Liver (tissue), 10 donors: ENCODE measurements at places on chromosomes 5 and 9. TPM values are rescaled to one million over a fixed set of nuclear protein-coding genes. Genes with fewer than 3 reads are reported as not detected.
A peak's percentile ranks its signal among the peaks of the same experiment; 100 is the strongest.

DNA sequence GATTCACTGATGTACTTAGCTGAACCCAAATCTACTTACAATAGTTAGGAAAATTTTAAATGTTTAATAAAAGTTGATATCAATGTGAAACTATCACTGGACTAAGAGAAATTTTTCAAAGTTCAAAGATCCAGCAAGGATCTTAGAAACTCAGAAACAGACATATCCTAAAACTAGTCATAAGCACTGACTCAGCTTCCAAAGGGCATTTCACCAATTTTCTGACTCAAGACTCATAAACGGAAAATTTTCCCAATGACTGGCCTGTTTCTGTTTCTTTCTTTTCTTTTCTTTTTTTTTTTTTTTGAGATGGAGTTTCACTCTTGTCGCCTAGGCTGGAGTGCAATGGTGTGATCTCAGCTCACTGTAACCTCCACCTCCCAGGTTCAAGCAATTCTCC is 66.6 kb downstream of the CDC14B start:
- no peak for DNase-seq

- no peak for DNase-seq
Measured at GRCh38 chr5:36694351-36694750, 87.9 kb downstream of the SLC1A3 start.

DNA sequence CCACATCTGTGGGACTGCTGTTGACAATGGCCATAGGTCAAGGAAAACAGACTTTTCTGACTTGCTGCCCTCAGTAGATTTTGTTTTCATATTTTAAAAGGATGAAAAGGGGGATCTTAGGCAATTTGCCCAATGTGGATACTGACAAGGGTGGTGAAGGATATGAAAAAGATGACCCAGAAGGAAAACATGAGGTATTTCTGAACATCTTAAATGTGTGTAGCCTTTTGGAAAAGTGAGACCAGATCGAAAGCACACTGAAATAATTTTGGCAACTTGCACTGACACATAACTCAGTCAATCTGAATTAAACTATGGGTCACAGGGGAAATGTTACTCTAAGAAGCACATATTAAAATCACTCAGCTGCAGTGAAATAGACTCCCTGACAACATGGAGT is 1793.0 kb upstream of the ACO1 start:
- DNase-seq, result no peak

GRCh38 chr5:16656561-16657191 is 39.9 kb upstream of the RETREG1 start:
- DNase-seq, result no peak

GRCh38 chr5:69374911-69375446 is 5.4 kb downstream of the RAD17 start:
- no peak for DNase-seq

Gene TTC23L
- total RNA-seq, result 0.08 TPM

- no peak for DNase-seq
Measured at GRCh38 chr5:68315679-68316271, 100.2 kb downstream of the PIK3R1 start.

GRCh38 chr5:123294544-123294943 is 128.7 kb downstream of the CEP120 start:
- DNase-seq, result no peak

- no peak for DNase-seq
Measured at GRCh38 chr5:13613621-13614020, 330.9 kb downstream of the DNAH5 start.

Gene CEL
- 0.25 TPM for total RNA-seq

GRCh38 chr5:140151144-140152021 is 23.6 kb upstream of the CYSTM1 start:
- DNase-seq, result no peak

DNA sequence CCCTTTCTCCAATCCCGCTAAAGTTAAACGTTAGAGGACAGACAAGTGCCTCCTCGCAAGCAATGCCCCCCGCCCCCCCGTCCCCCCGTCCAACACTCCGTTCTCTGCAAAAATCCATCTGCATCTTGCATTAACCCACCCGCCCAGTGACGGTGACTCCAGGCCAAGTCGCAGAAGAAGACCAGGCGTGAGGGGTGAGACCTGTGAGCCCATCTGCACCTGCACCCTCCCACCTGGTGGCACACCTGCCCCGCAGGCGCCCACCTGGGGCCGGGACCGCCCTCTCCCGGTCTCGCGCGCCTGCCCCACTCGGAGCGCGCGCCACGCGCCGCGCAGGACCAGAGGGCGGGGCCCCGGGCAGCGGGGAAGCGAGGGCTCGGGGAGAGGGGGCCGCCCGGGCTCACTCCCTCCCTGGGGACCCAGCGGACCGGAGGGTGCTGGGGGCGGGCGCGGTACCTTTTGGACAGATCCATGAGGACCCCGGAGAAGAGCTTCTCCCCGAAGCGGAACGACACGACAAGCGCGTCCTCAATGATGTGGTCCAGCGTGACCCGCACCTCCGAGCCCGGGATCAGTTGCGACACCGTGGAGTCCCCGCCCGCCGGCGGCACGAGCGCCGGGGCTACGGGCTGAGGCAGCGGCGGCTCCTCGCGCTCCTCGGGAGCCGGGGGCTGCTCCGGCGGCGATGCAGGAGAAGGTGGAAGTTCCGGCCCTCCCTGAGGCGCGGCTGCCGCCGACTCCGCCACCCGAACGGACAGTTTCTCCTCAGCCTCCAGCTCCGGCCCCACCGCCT is 705 bp downstream of the PWWP2A start:
- peak; percentile 64 for DNase-seq

Gene ZNF354B
- total RNA-seq, result 8.3 TPM

DNA sequence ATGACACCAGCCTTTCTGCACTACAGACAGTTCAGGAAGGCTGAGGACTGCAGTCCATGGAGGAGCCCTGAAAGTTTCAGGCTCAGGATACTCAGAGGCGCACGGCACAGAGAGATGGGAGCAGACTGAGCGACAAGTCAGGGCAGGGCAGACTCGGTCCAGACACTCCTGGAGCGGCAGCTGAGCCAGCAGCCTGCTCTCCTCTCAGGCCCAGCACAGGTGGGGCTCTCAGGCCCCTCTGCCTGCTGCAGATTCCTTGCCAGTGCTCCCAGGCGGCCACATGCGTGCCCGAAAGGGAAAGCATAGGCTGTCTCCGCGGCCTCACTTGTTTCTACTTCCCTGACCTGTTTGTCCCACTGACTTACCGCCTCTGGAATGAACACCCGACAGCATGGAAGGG is 228.3 kb downstream of the IRX2 start:
- DNase-seq, result peak; percentile 17

DNA sequence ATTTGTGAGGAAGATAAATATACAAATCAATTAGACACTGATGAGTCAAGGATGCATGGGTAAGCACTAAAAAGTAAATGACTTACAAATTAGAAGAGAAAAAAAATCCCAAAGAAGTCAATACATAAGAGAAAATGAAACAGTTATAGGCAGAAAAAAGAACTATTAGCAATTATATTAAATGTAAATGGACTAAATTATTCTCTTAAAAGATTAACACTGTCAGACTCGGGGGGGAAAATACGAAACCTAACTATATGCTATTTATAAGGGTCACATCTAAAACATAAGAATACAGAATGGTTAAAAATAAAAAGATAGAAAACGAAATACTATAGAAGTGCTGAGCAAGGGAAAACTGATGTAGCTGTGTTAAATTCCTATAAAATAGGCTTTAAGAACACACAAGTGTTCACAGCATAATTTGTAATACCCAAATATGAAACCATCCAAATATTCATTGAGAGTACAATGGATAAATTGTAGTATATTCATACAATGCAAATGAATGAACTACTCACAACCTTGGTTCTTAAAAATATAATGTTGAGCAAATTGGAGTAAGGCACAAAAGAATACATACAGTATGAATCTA is 67.1 kb upstream of the SH3PXD2B start:
- no peak for DNase-seq

Gene GPR21
- 0.67 TPM for total RNA-seq

Gene SURF6
- 9.4 TPM for total RNA-seq

DNA sequence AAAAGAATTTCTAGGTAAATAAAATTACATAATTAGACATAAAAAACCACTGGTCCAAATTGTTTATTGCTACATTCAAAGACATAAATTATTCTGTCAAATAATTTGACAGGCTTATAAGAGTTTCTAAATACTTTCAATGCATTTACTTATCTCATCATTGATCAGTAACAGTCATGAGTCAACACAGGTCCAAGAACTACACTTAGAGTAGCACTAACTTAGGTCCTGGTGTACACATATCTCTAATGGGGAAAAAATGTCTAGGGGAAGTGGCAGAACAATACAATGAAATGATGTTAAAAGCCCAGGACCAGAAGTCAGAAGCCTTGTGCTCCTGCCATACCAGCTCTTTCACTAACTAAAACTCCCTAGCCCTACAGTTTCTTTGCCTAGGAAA is 96.5 kb upstream of the SLCO6A1 start:
- DNase-seq, result no peak

Gene SLC25A46
- total RNA-seq, result 54.5 TPM

Gene ACTL7B
- total RNA-seq, result not detected

- DNase-seq, result no peak
Measured at GRCh38 chr5:168831383-168831782, 252.2 kb upstream of the PANK3 start.

- DNase-seq, result no peak
Measured at GRCh38 chr9:750249-750967, 91.1 kb upstream of the DMRT1 start.

GRCh38 chr5:79225441-79225840 is 10.5 kb upstream of the JMY start:
- no peak for DNase-seq

GRCh38 chr9:24071716-24072115 is 245.7 kb upstream of the ELAVL2 start:
- DNase-seq, result no peak

GRCh38 chr9:2657427-2657826 is 35.8 kb downstream of the VLDLR start:
- no peak for DNase-seq

DNA sequence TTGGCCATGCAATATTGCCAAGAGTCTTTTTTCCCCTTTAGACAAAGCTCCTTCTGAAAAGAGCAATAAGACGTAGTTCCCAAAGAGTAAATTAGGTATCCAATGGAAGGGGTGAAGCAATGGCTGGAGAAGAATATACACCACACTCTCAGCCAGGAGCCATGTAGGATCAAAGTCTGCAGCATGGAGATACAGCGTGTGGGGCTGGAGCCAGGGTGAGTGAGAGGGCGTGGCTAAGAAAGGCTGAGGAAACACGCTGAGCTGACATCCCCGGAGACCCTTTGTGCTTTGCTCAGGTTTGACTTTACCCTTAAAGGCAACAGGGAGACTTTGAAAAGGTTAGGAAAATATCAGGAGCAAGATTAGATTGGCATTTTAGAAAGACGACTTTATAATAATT is 87.1 kb upstream of the ELL2 start:
- DNase-seq, result peak; percentile 69

Gene LHX3
- not detected for total RNA-seq

DNA sequence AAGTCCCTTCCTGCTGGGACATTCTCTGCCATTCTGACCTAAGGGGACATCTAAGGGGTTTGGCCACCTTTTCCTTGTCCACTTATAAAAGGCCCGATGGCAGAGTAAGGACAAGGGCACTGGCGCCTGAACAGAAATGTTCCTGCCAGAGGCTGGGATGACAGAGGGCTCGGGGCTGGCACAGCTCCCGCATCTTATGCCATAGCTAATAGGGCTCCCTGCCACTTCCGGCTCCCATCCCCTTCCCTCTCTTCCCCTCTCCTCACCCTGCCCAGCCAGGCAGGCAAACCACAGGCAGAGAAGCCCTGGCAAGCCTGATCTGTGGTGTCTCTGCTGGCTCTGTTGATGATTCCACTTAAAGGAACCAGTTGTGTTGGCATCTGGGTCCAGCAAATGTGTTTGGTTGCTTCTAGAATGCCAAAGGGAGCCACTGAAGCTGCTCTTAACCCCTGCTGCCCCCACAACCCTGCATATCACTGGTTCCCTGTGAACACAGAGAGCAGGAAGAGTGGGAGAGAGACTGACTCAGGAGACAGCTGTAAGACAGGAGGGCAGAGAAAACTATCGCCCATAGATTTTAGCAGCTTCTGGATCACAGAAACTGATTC is 18.4 kb upstream of the ADRA1B start:
- DNase-seq, result no peak

Gene PGM5
- total RNA-seq, result 2.1 TPM

GRCh38 chr9:101594796-101595195 is at the start of gene PPP3R2:
TSS of gene PPP3R2 (minus strand) at chr9:101594969. CDS start at chr9:101594921, 48 bp downstream.
- no peak for DNase-seq

DNA sequence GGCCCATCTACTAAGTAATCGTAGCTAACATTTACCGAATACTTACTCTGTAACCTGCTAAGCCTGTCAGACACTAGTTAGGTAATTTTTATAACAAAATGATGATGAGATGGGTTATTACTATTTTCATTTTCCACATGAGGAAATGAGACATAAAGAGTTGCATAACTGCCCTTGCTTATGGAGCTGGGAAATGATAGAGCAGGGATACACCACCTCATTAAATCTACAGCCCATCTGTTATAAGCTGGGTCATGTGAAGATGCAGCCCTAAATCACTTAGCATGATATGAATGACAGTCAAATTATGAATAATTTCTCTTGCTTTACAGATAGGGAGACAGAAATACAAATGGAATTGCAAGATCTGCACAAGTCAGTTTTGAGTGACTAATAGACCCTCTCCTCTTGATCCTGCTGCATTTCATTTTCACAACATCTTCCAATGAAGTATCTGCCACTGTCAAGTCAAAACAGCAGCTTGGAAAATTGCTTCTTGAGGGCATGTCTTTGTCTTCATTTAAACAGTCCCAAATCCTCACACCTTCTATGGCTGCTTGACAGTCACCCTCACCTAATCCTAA is 364.7 kb downstream of the PRELID2 start:
- no peak for DNase-seq

DNA sequence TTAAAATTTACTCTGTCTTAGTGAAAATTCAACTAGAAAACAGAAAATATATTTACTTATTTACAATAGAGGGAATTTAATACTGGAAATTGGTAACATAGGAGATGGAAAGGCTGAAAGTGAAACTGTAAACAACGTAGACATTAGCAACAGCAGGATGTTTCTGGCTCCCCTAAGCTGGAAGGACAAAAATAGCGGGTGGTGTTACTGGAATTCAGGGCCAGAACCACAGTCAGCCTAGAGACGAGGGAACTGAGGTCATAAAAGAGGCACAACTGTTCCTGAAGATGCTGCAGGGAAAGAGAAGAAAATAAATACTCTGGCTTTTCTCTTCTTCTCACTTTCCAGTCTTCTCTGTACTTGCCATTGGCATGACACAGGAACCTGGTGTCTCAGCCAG is 80.4 kb upstream of the NIPBL start:
- DNase-seq, result no peak

Gene GZMA
- 2.4 TPM for total RNA-seq

DNA sequence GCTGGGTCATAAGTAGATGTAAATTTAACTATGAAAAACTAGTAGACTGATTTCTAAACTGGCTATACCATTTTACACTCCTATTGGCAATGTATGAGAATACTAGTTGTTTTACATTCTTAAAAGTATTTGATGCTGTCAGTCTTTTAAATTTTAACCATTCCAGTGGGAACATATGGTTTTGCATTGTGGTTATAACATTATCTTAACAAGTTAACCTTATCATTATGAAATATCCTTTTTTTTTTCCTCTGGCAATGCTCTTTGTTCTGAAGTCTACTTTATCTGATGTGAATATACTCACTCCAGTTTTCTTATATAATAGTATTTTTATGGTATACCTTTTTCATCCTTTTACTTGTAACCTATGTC is 548.9 kb upstream of the CLINT1 start:
- DNase-seq, result no peak
